ENCODE measurements at places on chromosomes 1 and 21.

- no peak for DNase-seq
Observed at GRCh38 chr1:202086579-202087350, 36.0 kb upstream of the GPR37L1 start.

DNA sequence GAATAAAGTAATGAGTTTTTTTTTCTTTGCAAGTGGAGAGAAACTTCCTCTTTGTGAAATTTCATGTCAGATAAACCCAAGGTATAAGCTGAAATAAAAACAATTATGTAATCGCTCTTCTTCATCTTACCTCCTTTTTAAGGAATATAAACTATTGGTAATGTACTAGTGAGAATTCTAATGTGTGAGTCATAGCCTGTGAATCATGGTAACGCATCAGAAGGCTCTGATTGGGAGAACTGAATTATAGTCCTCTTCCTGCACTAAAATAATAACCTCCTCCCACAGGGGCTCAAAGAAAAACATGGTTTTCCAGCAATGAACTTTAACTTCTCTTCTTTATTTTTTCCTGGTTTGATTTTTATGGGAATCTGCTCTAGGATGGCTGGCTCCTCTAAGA, 57.1 kb upstream of the COX20 start:
- DNase-seq: no peak

GRCh38 chr1:5651964-5652821, 340.0 kb downstream of the NPHP4 start:
- DNase-seq: no peak

GRCh38 chr1:2609319-2610035, 22.9 kb downstream of the PRXL2B start:
- no peak for DNase-seq

- DNase-seq: no peak
Observed at GRCh38 chr1:35364741-35365140, 96.2 kb downstream of the ZMYM4 start.

- no peak for DNase-seq
Observed at GRCh38 chr1:72283022-72283306, 625 bp upstream of the NEGR1 start.

DNA sequence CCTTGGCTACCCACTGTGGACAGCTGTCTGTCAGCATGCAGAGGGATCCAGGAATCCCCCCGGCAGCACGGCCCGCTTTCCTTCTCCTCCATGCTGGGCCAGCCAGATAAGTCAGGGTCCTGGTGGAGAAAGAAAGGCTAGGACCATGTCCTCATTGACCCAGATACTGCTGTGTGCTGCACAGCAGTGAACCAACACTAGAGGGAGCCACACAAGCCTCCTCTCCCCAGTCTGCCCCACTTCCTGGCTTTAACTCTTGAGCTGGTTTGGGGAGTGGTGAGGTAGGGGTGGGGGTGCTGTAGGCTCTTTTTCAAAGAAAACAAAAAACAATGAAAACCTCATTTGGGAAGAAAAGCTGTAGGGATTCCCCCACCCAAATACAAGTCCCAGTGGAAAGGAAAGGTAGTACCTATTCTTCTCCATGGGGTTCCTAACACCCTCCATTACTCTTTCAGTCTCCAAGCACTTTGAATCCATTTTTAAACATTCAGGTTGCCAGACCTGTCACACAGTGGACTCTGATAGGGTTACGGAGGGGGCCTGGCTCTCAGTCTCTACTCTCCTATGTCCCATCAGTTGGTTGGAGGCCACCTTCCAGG, 84.9 kb upstream of the CD1D start:
- DNase-seq: no peak

- no peak for DNase-seq
Observed at GRCh38 chr1:206723805-206724472, 39.2 kb downstream of the MAPKAPK2 start.

DNA sequence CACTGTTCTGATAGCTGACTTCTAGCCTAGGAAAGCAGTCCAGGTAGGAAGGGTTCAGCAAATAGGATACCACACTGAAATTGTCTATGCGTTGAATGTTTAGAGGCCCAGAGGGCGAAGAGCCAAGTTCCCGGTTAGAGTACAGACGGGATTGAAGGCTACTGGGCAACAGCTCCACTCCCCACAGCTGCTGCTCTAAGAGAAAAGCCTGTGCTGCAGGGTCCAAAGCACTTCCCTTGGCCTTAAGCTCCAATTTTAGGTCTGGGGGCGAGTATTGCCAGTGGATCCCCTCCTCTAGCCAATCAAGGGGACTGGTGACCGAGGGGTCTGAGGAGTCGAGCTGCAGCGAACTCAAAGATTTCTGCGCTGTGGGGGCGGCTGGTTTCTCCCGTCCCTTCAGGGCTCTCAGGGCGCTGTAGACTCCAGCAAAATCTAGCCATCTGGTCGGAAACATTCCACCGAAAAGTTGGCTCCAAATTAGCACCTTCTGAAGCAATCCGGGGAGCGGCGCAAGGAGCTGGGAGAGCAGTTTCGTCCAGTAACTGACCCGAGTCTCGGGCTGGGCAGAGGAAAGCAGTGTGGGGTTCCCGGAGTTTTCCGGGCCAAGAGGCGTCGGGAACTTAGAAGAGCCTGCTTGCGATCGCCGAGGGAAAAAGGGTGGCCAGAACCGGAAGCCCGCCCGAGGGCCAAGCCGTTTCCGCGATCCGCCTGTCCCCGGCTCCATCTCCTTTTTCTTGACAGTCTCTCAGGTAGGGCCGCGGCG, 748 bp downstream of the PPP1R15B start:
- DNase-seq: peak; percentile 57

DNA sequence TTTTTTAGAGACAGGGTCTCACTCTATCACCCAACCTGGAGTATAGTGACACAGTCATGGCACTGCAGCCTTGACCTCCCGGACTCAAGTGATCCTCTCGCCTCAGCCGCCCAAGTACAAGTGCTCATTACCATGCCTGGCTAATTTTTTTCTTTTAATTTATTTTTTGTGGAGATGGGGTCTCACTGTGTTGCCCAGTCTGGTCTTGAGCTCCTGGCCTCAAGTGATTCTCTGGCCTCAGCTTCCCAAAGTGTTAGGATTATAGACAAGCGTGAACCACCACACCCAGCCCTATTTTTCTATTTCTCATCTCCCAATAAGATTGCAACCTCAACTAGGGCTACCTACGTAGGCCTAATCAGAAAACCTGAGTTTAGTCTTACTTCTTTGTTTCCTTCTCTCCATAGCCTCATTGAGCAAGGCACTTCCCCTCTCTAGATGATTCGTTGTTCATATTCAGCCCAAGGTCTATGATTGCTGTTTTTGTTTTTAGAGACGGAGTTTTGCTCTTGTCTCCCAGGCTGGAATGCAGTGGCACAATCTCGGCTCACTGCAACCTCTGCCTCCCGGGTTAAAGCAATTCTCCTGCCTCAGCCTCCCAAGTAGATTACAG, 1.1 kb upstream of the KPNA6 start:
- no peak for DNase-seq

DNA sequence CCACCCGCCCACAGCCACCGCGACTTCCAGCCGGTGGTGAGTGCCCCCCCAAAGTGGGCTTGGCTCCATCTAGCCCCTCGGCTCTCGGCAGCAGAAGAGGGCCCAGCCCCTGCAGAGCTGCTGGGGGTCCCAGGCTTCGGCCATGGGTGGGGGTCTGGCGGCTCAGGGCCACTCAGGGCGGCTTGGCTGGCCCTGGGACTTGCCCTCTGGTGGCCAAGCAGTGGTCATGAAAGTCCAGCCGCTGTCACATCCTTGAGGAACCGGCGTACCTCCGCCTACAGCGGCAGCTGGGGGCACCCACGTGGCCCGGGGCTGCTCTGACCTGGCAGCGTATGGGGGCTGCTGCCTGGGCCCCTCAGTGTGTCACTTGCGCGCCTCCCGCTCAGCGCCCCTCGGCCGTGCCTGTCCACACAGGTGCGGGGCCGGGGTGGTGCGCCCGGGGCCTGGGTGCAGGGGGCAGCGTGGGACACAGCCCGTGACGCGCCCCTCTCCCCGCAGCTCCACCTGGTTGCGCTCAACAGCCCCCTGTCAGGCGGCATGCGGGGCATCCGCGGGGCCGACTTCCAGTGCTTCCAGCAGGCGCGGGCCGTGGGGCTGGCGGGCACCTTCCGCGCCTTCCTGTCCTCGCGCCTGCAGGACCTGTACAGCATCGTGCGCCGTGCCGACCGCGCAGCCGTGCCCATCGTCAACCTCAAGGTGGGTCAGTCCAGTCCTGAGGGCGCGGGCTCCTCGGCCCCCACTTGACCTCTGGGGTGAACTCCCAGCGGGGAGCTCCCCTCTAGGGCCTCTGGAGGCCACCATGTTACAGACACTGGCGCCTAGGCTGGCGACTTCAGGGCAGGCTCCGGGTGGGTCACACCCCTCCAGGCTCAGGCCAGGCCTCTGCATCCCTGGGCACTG, 32.4 kb downstream of the SLC19A1 start:
- DNase-seq: no peak

DNA sequence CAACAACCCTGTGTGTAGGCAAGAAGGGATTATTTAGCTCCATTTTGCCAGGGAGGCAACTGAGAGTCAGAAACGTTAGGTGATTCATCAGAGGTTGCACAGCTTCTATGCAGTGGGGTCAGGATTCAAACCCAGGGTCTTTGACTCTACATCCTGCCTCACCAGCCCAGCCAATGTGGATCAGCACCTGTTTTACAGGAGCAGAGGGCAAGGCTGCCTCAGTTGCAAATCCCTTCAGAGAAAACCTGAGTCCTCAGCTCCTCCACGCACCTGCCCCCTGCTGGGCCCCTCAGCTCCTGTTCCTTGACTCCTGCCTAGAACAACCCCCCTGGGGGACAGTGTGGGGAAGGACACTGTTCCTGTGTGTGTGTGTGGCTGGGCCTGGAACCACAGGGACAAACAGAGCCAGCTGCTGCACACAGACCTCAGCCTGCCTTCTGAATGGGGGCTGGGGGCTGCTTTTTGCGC, 61.6 kb downstream of the LRRN2 start:
- DNase-seq: no peak

- DNase-seq: no peak
Observed at GRCh38 chr1:70633004-70633403, 221.9 kb downstream of the CTH start.

- no peak for DNase-seq
Observed at GRCh38 chr1:24566236-24566867, 10.5 kb downstream of the NCMAP start.

- no peak for DNase-seq
Observed at GRCh38 chr1:40673452-40673851, 8.0 kb upstream of the RIMS3 start.

DNA sequence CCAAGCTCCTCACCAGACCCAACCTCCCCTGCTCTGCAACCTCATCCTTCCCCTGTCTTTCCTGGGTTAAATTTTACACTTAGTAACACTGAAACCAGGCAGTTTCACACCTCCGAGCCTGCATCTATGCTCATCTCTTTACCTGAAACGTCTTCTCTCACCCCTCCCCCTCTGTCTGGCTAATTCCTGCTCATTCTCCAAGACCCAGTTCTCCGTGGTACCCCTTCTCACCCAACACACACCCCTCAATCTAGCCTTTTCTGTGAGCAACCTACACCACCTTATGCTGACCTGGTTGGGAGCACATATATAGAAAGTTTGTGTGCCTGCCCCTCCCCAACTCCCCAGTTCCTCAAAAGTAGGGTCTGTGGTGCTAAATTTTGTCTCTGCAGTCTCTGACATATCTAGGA, 3.7 kb upstream of the KIAA1614 start:
- DNase-seq: no peak

DNA sequence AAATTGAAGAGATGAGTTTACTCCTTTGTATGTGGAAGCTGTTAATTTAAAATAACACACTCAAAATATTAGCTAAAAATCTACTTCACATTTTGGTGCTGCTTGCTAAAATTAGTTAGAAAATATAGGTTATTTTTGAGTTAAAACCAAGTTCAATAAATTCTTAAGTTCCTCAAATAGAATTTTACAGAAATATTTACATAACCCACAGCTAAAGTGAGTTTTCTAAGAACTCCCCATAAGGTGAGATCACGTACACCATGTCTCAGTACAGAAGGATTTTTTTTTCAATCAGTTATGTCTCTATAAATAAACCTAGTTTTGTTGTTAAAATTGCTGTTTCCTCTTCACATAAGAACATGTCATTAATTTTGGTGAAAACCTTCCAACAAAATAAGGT, 108.0 kb downstream of the SDCCAG8 start:
- DNase-seq: no peak

DNA sequence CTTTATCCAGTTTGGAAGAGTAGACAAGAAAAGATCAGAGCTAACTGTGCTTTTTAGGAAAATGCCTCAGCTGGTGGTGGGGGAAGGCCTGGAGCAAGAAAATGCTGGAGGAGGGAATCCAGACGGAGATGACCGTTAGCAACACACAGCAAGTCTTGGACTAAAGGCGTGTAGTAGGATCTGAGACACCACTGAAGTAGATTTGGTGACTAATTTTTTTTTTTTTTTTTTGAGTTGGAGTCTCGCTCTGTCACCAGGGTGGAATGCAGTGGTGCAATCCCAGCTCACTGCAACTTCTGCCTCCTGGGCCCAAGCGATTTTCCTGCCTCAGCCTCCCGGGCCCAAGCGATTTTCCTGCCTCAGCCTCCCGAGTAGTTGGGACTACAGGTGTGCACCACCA, 41.2 kb downstream of the LPAR3 start:
- DNase-seq: no peak

GRCh38 chr1:4726620-4727341, 72.4 kb downstream of the AJAP1 start:
- DNase-seq: no peak

DNA sequence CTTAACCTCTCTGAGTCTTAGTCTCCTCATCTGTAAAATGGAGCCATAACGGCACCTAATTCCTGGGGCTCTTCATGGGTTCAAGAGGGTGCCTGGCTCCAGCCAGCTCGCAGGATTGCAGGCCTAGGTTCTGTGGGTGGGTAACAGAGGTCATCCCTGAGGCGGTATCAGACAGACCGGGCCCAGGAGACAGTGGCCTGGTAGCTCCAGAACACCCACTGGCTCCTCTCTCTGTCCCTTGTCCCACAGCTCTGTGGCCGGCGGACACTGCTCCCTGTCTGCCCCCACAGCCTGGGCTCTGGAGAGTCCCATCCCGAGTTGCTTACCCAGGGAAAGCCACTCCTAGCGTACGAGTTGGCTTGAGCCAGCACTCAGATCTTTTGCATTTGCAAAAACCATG, 150.3 kb downstream of the PEX14 start:
- DNase-seq: no peak

DNA sequence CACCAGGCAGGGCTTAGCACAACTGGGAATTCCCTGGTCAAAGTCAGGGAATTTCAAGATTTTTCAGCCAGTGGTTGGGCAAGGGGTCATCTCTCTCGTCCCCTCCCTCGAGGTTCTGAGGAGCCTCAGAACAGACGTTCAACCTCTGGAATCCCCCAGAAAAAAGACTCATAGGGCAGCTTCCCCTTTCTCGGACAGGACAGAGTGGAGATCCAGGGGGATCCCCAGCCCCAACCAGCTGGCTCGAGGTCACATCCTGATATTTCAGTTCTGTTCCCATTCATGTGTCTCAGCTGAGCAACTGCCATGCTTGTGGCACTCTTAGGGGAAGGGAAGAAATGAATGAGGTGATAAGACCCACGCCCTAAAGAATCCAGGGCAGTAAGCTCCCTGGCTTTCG, 4.9 kb upstream of the LAD1 start:
- DNase-seq: no peak

GRCh38 chr21:34698270-34699015, 29.6 kb downstream of the CLIC6 start:
- no peak for DNase-seq

Measured in left kidney (tissue), 8 donors.